ENCODE measurements at places on chromosomes 5 and 9.
A peak's percentile ranks its signal among the peaks of the same experiment; 100 is the strongest.

- DNase-seq: no peak
These were observed 105.3 kb upstream of the BOD1 start for GRCh38 chr5:173721601-173722232.

DNA sequence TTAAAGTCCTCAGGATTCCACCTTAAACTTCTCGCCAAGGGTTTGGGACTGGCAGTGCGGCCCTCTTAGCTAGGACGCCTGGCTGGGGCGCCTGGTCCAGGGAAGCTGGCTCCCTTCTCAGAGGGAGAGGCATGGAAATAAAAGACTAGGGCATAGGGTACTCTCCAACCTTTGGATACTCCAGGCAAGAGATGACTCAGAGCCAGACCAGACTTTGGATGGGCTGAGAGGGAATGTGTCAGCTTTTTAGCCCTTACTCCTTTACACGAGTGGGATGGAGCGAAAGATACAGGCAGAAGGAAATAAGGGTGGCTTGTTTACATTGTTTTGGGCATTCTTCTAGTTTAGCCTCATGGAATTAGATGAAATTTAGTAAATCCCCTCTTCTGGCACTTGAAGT lies 48.2 kb downstream of the IL31RA start:
- no peak for DNase-seq

GRCh38 chr9:109317311-109317978 lies 3.4 kb downstream of the EPB41L4B start:
- DNase-seq: no peak

DNA sequence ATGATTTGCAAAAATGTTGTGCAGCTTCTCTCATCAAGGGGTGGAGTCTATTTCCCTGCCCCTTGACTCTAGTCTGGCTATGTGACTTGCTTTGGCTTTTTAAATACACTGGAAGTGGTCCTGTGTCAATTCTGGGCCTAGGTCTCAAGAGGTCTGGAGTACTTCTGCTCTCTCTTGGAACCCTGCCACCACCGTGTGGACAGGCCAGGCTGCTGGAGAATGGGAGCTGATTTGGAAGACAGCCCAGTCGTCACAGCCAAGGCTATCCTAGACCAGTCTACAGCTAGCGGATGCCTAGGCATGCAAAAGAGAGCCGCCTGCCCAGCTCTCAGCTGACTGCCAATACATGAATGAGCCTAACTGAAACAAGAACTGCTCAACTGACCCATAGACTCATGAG lies 56.7 kb upstream of the CLINT1 start:
- no peak for DNase-seq

- no peak for DNase-seq
These were observed 321.0 kb upstream of the TRPC7 start for GRCh38 chr5:136686192-136686872.

- no peak for DNase-seq
These were observed 2.1 kb upstream of the HSPA4 start for GRCh38 chr5:133049726-133050048.

DNA sequence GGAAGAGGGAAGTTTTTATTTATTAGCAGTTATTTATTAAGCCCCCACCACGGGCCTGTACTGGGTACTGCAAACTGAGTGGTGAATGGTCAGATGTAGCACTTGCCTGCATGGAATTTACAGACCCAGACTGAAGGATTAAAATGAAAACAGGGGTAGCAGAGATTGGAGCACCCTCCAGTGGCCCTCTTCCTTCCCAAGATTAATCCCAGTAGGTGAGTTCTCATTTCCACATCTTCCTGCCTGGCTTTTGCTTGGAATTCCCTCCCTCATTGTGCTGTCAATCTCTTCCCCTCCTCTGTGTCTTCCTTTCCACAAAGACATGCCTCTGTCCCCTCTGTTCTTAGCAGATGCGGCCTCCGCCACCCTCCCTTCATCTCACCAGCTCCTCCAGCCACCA lies 39.2 kb downstream of the MVB12B start:
- no peak for DNase-seq

- peak; percentile 74 for DNase-seq
These were observed 29.6 kb upstream of the UBAC1 start for GRCh38 chr9:135990468-135991429.

- no peak for DNase-seq
These were observed 1.5 kb downstream of the SURF1 start for GRCh38 chr9:133354766-133355165.

GRCh38 chr5:175285261-175285660 lies 158.7 kb downstream of the DRD1 start:
- no peak for DNase-seq
